Globus pallidus (tissue), 1 donor: ENCODE measurements at places on chromosomes 2 and 18.

DNA sequence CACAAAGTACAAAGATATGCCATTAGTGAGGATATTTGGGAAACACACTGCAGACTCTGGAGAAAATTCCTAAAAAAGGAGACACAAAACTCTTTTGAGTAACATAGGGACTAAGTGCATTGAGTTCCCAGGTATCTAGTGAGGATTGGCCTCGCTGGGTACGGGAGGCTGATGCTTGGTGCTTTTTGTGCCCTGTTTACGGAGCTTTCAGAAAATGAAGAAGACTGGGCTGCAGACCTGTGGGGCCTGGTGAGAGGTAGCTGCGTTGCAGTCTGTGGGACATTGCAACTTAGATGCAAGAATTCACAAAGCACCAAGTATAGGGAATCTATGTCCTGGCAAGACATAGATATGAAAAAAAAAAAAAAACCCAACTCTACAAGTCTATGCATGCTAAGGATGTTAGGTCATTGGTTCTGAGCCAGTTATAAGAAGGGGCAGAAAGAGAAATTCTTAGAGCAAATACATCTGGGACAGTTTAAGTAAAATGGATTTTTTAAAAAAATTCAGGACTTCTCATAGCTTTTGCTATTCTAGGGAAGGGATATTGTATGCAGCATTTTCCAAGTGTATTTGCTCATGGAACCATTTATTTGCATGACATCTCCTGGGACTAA lies 156.0 kb downstream of the SLC4A3 start:
- DNase-seq = no peak

DNA sequence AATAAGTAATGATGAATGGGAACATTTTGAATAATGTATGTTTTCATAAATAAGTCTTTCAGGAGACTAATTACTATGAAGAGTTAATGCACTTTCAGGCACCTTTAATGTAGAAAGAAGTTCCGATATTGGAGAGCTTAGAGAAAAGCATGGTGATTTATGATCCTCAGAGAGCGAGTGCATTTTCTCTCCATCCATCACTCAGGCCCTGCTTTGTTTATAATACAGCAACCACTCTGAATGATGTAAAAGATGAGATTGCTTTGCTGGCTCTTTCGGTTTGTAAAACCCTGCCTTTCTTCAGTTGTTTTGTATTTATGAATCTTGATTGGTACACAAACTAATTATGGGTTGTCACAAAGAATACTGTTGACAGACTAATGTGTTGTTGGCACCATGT lies 132.0 kb downstream of the NYAP2 start:
- DNase-seq = no peak

- DNase-seq = no peak
Observed at GRCh38 chr2:41873102-41874031, 174.5 kb upstream of the PKDCC start.

DNA sequence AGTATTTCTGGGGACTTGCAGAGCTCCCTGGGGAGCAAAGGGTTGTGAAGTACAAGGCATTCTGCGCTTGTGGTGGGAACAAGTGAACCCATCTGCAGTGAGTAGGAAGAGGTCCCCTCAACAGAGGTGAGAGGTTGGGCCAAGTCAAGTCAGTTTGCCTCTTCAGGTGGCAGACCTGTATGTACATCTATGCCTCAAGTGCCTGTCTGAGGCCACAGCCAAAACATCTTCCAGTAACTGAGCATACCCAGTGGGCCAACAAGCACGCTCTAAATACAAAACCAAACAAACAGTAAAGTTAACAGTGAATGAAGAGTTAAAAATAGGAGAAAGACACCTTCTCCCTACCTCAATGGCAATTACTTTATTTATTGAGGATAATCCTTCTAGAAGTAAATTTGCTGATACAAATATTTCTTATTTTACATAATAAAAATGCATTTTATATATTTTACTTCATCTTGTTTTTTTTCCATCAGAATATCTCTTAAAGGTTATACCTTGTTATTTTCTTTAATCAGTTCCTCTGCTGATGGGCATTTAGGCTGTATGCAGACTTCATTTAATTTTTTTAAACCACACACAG lies 2.5 kb downstream of the GYPC start:
- no peak for DNase-seq

GRCh38 chr2:34474646-34475045 lies 875.5 kb upstream of the FAM98A start:
- no peak for DNase-seq

- no peak for DNase-seq
Observed at GRCh38 chr2:207974216-207974605, 51.1 kb downstream of the PLEKHM3 start.

DNA sequence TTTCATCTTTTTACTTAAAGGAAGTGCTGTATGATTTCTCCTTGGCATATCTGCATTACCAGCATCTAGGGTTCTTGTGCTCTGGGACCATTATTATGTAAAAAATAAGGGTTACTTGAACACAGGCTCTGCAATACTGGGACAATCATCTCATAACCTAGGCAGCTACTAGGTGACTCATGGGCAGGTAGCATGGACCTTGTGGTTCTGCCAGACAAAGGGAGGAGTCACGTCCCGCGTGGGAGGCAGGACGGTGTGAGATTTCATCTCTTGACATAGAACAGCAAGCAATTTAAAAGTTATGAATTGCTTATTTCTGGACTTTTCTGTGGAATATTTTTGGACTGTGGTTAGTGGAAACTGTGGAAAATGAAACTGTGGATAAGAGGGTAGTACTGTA lies 34.1 kb downstream of the ASAP2 start:
- no peak for DNase-seq

- DNase-seq = no peak
Observed at GRCh38 chr2:16035747-16036745, 95.7 kb downstream of the MYCN start.

DNA sequence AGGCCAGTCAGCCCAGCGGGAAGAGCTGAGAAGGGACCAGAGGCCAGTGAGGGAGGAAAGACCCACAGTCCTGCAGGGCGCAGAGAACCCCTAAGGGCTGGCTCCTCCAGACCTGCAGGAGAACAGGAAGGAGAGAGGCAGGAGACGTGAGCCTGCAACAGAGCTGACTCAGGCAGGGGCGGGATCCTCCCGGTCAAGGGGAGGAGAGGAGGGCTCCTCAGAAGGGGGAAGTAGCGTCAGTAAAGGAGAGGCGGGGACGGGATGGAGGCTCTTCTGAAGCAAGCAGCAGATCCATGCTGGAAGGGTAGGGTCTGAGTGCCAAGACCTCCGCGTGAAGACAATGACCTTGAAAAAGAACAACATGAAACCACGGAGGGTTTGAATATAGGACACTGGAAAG lies 50.8 kb downstream of the TRABD2A start:
- DNase-seq = peak; percentile 43

DNA sequence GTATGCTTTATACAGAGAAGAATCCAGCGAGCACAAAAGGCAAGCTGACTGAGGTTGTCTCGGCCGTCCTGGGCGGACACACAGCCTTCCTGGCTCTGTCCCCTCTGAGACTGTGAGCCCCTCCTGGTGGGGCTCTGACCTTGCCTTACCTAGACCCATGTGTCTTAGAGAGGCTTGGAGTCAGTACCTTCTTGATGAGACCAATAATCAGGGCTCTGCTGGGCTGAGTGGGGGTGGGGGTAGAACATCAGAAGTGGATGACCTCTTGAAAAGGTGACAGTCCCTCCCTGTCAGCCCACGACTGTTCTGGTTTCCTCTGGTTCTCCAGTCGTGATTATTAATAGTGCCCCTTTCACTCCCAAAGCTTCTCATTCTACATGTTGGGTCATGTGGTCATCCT lies 31.2 kb downstream of the TWIST2 start:
- DNase-seq = no peak

DNA sequence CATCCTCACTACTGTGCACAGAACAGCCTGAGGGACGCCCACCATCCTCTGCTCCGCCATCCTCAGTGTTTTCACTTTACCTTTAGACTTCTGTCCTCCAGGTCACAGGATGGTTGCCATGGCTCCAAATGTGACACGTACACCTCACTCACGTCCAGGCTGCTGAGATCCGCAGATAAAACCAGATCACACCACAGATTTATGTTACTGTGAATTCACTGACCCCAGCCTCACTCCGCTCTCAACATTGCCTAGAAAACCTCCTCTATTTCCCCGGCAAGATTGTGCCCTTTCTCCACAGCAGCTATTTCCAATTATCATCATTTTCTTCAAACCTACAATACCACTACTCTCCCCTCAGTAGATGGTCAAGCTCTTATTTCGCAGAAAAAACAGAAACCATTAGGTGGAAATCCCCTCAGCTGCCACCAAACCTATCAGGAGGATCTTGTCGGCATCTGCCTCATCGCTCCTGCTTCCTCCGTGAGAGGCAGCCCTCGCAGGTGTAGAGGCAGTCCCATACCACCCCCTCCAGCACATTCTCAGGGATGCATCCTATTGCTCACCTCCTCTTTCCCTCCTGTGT lies 49.8 kb upstream of the SLC1A4 start:
- no peak for DNase-seq

- no peak for DNase-seq
Observed at GRCh38 chr18:32760391-32760790, 12.4 kb downstream of the KLHL14 start.

GRCh38 chr2:132586101-132586511 lies 83.9 kb downstream of the LYPD1 start:
- DNase-seq = no peak

GRCh38 chr2:226080334-226080733 lies 680.8 kb downstream of the NYAP2 start:
- DNase-seq = no peak

GRCh38 chr2:48144777-48145176 lies 238.5 kb upstream of the FBXO11 start:
- DNase-seq = no peak

- no peak for DNase-seq
Observed at GRCh38 chr18:56245866-56246580, 392.4 kb downstream of the TXNL1 start.

DNA sequence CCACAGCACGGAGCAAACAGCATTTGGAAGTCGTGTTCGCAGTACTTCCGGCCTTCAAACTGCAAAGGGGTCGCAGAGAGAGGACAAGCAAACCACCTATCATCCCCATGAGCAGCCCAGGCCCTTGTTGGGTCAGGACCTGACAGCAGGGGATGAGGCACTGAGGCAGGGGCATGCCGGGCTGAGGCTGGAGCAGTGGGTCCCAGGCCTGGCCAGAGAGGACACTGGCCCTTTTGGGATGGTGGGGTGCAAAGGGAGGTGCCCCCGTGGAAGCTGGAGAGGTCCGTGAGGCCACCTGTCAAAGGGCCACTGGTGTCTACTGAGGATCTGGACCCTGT lies 8.9 kb downstream of the GPR17 start:
- DNase-seq = no peak

DNA sequence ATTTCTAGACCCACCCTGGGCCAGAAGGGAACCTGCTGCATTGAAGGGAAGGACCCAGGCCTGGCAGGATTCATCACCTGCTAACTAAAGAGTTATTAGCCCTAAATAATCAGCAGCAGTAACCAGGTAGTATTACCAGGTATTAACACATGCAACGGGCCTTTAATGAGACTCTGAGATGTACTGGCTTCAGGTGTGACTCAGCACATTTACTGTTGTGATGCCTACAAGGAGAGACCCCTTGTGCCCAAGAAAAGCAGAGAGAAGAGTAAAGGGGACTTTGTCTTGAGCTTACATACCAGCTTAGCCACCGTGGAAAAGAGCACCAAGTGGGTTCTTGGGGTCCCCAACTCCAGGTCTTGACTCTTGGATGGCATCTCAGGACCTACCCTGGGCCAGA lies 243.1 kb upstream of the SLC39A10 start:
- no peak for DNase-seq

DNA sequence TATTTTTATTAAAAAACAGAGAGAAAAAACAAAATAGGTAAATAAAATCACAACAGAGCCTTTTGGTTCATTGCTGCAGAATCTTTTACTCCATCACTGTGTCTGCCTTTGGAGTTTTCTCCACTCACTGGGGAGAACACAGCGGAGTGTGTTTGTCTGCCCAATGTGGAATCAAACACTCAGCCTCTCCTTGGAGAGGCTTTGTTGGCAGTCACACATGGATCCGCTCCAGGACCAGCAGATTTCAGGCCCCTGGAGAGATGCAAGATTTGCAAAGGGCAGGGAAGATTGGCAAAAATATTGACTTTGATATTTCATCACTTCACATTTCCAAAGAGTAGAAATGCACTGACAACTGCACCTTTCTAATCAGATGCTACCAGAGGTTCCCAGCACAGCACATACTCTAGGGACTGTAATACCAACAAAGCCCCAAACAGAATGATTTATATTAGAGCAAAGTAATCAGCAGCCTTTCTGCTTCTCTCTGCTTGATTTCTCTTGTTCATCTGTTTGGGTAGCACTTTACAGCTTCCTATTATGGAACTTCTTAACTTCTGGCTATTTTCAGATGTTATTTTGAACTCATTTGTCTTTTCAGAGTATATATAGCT lies 1898.8 kb upstream of the PIK3C3 start:
- DNase-seq = no peak

GRCh38 chr18:39453882-39454281 lies 1888.3 kb upstream of the CELF4 start:
- DNase-seq = peak; percentile 55

DNA sequence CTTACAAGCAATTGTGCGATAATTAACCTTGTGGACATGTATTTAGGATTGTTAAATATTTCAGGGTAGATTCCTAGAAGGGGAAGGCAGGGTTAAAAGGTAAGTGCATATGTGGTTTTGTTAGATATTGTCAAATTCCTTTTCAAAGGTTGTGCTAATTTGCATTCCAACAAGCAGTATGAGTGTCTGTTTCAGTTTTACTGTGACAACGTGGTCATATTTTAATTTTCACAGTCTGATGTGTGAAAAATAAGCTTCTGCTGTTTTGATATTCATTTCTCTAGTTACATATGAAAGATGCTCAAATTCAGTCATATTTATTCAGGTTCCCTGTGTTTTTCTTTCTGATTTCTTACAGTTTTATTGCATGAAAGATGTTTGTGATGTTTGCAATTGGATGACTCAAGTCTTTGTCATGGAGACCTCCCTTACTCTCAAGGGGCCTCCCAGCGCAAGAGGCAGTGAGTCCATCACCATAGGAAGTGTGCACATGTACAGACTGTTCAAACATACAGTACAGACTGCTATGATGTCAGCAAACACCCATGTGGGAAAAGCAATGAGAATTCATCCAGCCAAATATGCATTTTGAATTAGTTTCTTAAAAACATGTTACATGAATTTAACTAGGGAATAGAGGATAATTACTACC lies 310.8 kb downstream of the GALR1 start:
- no peak for DNase-seq
